Stimulated activated memory B cell treated with anti-CD40 and anti-IgM and Interleukin-4, amounts not matched to agents 10 μg/mL and 1 μg/mL and 100 μg/mL, for 72 hours (primary cell): ENCODE measurements at places on chromosomes 13 and 19.
A peak's percentile ranks its signal among the peaks of the same experiment; 100 is the strongest.

GRCh38 chr13:48255954-48256353 is 22.9 kb downstream of the ITM2B start:
- no peak for ATAC-seq

GRCh38 chr19:4172861-4173473 is 9.4 kb downstream of the SIRT6 start:
- ATAC-seq, result peak; percentile 61

DNA sequence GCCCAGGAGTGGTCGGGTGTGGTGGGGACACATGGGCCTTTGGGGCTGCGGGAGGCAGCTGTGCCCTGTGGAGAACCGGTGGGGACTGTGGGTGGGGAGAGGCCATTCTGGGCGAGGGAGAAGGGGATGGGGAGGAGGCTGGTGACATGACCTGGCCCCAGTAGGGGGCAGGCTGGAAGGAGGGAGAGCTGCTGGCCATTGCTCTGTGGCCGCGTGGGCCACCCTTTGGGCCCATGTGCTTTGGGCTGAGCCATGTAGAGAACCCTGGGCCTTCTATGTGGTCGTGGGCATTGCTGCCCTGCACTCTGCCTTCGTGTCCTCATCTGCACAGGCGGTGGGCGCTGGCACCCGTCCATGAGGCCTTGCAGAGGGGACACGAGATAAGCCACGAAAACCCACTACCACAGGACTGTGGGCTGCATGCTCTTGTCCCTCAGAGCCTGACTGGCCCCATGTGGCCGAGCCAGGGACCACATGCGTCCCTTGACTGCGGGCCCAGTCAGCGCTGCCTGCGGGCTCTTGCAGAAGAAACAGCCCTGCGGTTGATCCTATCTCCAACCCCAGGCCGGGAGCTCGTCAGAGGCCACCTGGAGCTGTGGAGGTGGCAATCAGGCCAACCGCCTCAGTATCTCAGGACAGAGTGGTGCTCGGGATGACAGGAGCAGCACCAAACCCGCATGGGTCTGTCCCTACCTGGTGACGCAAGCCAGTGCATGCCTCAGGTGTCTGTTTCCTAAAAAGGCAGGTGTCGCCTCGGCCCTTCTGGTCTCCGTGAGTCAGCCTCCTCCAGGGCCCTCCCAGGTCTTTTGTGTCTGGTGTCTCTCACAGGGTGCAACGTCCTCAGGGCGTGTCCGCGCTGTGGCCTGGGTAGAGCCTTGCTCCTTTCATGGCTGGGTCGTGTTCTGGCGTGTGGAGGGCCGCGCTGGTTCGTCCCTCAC is 14.3 kb downstream of the FZR1 start:
- ATAC-seq, result no peak

- no peak for ATAC-seq
Measured at GRCh38 chr19:10812902-10813404, 23.1 kb downstream of the TMED1 start.

GRCh38 chr19:46585539-46585938 is 15.6 kb upstream of the CALM3 start:
- ATAC-seq, result no peak

DNA sequence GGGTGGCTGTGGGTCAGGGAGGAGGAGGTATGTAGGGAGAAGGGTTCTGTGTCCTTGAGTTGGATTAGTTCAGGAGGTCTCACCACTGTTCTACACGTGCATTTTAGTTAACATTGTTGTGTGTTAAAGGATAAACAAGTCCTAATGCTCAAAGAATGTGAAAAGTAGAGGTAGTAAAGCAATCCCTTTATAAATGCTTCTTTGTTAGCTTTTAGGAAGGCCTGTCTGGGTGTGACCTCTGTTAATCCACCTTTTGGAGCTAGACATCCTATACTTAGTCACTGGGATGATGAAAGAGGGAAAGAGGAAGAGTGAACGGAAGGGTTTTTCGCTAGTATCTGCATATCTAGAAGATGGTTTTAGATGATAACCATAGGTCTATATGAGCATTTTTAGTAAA is 42.2 kb upstream of the FLT1 start:
- no peak for ATAC-seq

DNA sequence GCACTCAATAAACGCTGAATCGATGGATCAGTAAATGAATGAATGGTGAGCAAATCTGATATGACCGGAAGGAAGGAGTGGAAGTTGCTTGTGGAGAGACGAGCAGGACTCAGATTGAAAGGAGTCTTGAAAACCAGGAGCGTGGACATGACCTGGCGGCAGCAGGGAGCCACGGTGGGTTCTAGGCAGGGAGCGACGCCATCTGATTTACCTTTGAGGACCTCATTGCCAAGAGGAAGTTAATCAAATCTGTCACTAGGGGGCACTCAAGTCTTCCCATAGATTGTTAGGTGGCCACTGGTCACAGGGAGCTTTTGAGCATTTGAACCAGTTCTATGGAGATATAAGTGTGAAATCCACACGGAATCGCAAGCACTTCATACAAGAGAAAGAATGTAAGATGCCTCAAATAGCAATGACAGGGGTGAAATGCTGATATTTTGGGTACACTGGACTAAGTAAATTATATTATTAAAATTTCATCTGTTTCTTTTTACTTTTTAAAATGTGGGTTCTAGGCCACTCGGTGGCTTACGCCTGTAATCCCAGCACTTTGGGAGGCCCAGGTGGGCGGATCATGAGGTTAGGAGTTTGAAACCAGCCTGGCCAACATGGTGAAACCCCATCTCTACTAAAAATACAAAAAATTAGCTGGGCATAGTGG is 9.2 kb upstream of the FBN3 start:
- ATAC-seq, result peak; percentile 76

DNA sequence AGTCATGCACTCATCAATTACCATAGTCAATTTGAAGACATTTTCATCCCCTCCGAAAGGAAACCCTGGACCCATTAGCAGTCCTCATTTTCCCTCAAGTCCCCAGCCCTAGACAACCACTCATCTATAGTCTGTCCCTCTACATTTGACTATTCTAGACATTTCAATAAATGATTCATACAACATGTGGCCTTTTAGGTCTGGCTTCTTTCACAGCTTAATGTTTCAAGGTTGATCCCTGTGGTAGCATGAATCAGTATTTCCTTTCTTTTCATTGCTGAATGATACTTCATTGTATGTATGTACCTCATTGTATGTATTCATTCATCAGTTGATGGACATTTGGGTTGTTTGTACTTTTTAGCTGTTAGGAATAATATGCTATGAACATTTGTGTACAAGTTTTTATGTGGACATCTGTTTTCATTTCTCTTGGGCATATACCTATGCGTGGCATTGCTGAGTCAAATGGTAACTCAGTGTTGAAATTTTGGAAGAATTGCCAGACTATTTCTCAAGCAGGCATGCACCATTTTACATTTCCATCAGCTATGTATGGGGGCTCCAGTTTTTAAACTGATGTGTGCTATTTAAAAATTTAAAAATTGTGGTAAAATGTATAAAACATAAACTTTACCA is 18.4 kb downstream of the SPATA13 start:
- ATAC-seq, result no peak

DNA sequence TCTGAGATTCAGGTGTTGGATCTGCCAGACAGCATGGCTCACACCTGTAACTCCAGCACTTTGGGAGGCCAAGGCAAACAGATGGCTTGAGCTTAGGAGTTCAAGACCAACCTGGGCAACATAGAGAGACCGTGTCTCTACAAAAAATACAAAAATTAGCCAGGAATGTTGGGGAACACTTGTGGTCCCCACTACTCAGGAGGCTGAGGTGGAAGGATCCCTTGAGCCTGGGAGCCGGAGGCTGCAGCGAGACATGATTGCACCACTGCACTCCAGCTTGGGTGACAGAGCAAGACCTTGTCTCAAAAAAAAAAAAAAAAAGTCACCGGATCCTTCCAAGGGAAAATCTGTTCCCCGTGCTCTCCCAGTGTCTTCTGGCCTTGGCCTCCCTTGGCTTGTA is 109.2 kb downstream of the IRS2 start:
- no peak for ATAC-seq

GRCh38 chr13:98520674-98521449 is 56.0 kb downstream of the STK24 start:
- ATAC-seq, result no peak
